ENCODE measurements at places on chromosomes 6 and 20. TPM values are rescaled to one million over a fixed set of nuclear protein-coding genes. Genes with fewer than 3 reads are reported as not detected.

- DNase-seq: no peak
Observed at GRCh38 chr6:186340-186965, 105.8 kb upstream of the DUSP22 start.

HLA-DMA gene
- total RNA-seq: 140 TPM

NOL4L gene
- 3.9 TPM for total RNA-seq

KHDRBS2 gene
- 7.6 TPM for total RNA-seq

GRCh38 chr6:40427196-40427595 is 160.0 kb downstream of the LRFN2 start:
- DNase-seq: no peak

LY6G6D gene
- not detected for total RNA-seq

DNA sequence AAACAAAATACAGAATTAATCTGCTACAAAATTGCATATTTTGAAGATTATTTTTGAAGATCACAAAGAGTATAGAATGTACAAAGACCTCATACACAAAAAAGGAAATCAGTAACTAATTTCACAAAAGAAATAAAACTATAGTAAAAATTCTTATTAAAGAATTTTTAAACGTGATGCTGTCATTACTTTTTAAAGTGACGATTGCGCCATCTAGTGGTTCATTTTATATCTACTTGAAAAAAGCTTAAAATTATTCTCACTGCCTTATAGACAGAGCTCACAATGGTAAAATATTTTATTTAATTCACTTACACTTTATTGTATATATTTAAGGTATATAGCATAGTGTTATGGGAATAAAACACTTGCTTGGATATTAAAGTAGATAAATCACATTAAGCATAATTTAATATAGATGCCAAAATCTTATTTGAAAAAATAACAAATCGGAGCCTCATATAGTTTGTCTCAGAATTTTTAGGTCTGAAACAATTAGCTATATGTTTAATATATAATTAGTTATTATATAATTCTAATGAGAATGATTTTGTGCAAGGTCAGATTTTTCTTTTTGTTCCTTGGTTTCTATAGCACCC is 128.8 kb downstream of the PHF3 start:
- DNase-seq: peak; percentile 71

TFAP2D gene
- total RNA-seq: not detected

DNA sequence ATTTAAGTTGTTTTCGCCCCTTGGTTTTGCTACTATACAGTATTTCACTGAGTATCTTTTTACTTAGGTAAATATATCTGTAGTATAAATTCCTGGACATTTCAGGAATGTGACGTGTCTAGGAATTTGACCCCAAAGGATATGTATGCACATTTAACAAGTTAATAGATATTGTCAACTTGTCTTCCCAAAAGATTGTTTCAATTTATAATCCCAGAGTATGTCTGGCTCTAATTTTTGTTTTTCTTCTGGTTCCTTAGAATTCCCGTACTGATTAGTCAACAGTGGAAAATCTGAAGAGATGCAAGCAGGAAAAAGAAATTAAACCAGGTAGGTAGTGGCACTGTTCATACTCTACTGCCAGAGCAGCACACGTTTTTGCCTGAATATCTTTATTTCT is 7.2 kb downstream of the PKIG start:
- DNase-seq: no peak

COL11A2 gene
- 4.6 TPM for total RNA-seq

ANGPT4 gene
- total RNA-seq: not detected

HDGFL1 gene
- not detected for total RNA-seq

GRCh38 chr20:59223182-59223601 is 59.6 kb downstream of the ZNF831 start:
- DNase-seq: no peak

GRCh38 chr6:126618639-126619343 is 278.9 kb downstream of the CENPW start:
- no peak for DNase-seq

DNA sequence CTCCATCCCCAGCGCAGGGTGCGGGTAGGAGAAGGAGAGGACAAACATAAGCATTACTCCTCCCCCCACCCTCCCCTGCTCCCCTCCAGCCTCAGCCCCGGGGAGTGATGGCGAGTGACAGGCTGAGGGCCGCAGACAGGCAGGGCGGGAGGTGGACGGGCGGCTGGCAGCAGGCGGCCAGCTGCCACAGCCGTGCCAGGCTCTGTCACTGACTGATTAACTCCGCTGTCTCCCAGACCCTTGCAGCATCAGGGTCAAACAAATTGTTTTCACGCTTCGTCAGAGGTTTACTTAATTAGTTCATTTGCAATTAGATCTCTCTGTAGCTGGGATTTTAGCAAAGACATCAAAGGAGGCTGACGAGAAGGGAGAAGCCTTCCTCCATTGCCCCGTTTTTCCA is 41.9 kb downstream of the FOXP4 start:
- DNase-seq: no peak

TXLNB gene
- 12.4 TPM for total RNA-seq

GRCh38 chr6:68993911-68994310 is 358.8 kb downstream of the ADGRB3 start:
- no peak for DNase-seq

RPL7L1 gene
- total RNA-seq: 109 TPM

DNA sequence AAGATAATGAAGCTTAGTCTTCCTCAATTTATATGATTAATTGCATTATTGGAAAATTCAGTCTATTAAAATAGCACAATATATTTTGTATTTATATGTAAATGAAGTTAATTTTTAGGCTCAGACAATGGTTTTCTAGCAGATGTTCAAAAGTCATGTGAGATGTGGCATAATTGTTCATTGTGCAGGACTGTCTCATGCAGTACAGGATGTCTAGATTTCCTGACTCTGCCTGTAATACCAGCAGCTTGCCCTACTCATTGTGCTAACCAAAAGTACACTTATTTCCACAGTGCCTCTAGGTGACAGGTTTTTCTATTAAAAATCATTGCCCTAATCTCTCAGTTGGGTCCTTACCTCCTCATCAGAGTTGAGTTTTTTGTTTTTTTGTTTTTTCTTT is 12.4 kb downstream of the RALGAPB start:
- no peak for DNase-seq

GRCh38 chr6:155287762-155288161 is 23.9 kb downstream of the CLDN20 start:
- no peak for DNase-seq

GRCh38 chr20:17339000-17339399 is 112.2 kb downstream of the PCSK2 start:
- DNase-seq: no peak

- DNase-seq: no peak
Observed at GRCh38 chr6:159682295-159682694, 10.7 kb downstream of the SOD2 start.

DNA sequence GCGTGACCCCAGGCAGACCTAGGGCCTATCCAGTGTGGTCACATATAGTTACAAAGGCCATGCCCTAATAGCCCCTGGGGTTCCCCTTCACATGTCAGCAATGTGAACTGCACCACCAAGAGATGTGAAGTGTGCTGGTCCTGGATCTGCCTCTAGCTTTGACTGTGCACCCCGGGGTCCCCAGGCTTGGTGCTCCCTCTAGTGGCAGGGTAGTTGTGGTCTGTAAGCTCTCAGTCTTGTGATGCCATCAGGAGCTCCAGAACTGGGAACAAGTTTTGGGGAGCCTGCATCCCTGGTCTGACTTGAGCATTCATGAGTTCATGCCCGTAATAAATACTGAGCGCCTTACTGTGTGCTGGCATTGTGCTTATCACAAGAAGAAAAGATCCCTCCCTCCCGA is 143.4 kb downstream of the DHX35 start:
- DNase-seq: no peak

- DNase-seq: no peak
Observed at GRCh38 chr20:64238851-64239387, 16.6 kb upstream of the PCMTD2 start.

BPIFA1 gene
- not detected for total RNA-seq

DNA sequence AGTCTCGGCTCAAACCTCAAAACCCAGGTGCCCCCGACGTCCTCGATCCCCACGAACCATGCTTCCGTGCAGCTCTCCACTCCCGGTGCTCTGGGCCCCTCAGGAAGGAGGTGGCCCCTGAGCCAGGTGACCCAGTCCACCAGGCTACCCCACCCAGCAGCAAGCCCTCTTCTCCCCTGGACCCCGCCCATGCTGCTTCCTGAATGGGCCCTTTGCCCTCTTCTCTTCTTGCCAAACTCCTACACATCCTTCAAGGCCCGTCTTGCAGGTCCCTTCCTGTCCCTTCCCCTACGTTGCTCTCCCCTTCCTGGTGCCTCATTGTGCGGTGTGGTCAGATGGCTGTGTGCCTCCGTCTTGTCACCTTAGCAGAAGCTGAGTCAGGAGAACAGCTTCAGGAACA is 3.4 kb upstream of the GATA5 start:
- no peak for DNase-seq

All from OCI-LY7 (cell line).